ENCODE measurements at places on chromosomes 6 and 20. TPM values are rescaled to one million over a fixed set of nuclear protein-coding genes. Genes with fewer than 3 reads are reported as not detected.

Gene KIAA0408
- total RNA-seq: 5.0 TPM

Gene PRPH2
- 4.2 TPM for total RNA-seq

Gene VNN1
- 0.28 TPM for total RNA-seq

Gene OR2J3
- total RNA-seq: not detected

Gene RAD21L1
- total RNA-seq: not detected

Gene RIMS1
- 0.36 TPM for total RNA-seq

Gene ASIP
- total RNA-seq: 14.1 TPM

Gene FERMT1
- total RNA-seq: 10.4 TPM

Gene GDAP1L1
- total RNA-seq: 1.7 TPM

Gene B3GALT4
- total RNA-seq: 10.6 TPM

DNA sequence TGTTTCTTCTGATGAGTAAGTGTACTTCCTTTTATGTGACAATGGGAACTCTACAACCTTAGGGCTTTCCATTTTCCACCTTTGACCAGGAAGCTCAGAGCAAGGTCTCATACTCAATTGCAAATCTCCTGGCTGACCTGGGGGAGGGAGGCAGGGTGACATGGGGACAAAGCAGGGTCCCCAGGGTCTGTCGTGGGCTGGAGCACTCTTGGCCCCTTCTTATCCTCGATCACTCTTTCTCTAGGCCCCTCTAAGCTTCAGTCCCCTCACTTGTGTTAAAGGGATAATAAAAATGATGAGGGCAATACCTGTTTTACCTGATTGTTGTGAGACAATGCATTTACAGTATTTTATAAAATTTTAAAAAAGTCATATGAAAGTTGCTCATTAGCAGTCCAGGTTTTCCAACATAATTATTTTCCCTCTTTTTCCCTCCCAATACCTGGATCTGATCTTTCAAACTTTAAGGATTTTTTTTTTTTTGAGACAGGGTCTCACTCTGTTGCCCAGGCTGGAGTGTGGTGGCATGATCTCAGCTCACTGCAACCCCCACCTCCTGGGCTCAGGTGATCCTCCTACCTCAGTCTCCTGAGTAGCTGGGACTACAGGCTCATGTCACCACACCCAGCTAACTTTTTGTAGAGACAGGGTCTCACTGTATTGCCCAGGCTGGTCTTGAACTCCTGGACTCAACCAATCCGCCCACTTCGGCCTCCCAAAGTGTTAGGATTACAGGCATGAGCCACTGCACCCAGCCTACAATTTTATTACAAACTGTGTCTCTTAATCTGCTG, 8.4 kb upstream of the FAM83C start:
- DNase-seq: no peak

- DNase-seq: no peak
These were observed 118.8 kb downstream of the BMP5 start for GRCh38 chr6:55756531-55757031.

DNA sequence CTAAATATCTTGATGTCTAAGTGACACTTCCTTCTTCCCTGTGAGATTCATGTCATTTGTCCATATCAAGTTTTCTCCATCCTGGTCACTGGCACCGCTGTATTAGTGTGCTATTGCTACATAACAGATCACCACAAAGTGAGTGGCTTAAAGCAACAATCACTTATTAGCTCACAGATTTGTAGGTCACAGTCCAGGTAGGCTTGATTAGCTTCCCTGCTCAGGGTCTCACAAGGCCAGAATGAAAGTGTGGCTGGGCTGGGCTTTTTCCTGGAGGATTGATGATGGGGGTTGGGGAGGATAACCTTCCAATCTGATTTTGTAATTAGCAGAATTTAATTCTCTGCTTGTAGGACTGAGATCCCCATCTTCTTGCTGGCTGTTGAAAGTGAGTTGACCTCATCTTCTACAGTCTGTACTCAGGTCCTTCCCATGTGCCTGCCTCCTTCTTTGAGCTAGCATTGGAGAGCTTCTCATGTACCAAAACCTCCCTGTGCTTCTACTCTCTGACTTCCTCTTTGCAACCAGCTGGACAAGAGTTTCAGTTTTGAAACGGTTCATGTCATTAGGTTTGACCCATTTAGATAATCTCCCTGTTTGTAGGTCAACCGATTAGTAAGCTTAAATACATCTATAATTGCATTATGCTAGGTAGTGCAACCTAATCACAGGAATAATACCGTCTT, 152.4 kb upstream of the MAN1A1 start:
- no peak for DNase-seq

DNA sequence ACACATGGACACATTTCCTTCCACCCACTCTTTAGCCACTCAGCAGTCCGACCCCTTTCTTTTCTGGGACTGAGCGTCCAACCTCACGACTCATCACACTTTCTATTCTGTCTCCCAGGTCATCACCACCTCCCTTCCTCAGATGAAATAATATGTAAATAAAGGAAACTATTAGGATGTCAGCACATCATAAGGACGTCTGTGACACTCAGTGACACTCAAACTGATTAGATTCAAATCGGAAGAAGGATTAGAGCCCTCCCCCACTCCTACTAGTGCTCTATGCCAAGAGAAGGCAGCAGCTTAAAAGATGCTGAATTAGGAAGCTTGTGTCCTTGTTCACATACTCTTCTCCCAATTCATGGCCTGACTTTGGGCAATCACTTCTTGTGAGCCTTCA, 113.6 kb downstream of the TNFRSF21 start:
- no peak for DNase-seq

DNA sequence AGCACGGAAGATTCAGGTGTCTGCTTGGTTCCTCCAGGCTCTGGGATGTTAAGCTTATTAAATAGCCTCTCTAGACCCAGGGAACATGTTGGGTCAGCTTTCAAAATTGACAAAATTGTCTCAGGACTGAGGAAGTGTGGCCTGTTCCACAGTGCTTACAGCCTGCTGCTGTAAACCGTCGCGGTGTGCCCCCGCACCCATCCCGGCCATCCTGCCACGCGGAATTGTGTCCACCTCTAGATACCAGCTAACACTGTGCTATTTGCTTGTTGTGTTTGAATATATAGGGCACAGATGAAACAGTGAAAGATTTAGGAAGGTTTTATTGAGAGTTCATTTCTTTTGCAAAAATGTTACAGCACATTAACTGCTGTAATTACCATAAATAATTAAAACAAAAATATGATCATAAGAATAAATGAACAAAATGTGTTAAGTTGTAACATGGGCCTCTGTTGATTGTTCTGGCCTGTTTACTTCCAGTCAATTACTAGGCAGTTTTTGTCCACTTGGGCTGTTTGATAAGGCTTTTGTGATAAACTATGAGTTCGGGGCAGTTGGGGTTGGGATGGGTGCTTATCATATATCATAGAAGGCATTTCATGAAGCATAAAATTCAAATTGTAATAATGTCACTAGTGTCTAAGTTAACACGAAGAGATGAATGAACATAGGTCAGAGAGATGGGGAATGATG, 77.4 kb downstream of the ARID1B start:
- DNase-seq: no peak

DNA sequence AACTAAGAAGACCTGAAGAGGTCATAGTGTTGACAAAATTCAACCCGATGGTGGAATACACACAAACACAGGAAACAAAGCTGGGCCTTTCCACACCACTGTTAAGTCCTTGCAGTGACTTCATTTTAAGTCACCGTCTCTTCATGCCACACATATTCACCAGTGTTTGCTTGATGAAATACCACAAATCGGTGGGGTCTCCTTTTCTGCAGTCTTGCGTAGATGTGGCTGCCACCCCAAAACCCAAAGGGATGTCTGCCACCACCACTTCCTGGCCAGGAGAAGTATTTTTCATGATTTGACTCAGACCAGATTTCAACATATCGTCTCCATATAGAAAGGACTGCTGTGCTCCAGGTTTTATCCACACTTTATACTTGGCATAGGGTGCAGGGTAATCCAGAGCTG, 11.0 kb upstream of the COL10A1 start:
- no peak for DNase-seq

GRCh38 chr6:157885211-157885788, 62.3 kb downstream of the SNX9 start:
- DNase-seq: no peak

DNA sequence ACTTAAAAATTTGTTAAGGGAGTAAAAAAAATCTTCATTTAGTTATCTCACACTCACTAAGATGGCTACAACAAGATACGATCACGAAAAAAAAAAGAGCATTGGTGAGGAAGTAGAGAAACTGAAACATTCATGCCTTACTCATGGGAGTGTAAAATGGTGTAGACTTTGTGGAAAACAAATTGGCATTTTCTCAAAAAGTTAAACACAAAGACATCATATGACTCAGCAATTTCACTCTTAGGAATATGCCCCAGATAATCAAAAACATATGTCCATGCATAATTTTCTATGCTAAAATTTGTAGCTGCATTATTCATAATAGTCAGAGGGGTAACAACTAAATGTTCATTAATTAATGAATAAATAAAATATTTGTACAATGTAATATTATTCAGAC, 120.9 kb upstream of the IRAK1BP1 start:
- no peak for DNase-seq

DNA sequence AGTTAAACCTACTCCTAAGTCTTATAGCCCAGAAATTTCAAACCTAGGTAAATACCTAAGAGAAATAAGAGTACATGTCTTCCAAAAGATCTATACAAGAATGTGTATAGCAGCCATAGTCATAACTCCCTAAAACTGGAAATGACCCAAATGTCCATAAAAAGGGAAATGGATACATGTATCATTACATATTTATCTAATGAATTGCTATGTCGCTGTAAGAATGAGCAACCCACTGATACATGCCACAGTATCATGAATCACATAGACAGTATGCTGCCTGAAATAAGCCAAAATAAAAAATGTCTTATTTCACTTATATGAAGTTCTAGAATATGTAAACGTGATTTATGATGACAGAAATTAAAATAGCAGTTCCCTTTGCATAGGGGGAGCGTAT, 679.5 kb downstream of the MAFB start:
- no peak for DNase-seq

DNA sequence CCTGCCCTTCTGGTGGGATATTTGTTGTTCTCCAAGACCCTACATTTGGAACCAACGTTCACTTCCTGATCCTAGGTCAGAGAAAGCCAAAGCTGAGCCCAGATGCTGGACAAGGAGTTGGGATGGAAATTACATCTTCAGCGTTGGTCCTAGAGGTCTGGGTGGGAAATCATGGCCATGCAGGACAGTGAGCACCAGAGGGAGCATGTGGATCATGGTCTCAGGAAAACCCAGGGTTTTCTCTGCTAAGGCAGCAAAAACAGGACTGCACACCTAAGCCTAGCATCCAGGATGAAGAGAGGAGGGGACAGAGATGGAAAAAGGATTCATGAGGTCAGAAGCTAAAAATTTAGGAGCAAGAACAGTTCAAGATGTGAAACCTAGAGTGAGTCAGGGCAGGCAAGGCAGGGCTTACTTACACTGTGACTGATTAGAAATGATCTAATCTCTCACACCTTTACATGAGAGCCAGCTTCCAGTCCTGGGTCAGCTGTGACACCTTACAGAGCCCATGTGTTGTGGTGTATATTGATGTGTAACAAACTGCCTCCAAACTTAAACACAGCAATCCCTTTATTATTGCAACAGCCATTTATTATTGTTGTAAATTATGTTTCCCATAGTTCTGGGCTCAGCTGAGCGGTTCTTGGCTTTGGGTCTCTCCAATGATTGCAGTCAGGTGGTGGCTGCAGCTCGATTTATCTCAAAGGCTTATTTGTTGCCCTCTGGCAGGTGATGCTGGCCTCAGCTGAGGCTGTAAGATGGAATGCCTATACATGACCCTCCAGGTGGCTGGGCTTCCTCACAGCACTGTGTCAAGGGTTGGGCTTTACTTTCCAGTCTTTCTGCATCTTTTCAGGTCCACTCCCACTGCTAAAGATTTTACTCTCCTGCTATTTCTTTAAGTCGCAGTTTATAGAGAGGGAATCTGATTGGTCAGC, 6.5 kb downstream of the C20orf202 start:
- DNase-seq: no peak

- no peak for DNase-seq
These were observed 265.4 kb upstream of the SUPT3H start for GRCh38 chr6:45643126-45643525.

- no peak for DNase-seq
These were observed 13.2 kb downstream of the SERAC1 start for GRCh38 chr6:158154816-158155215.

GRCh38 chr6:4907602-4908001, 96.2 kb downstream of the RPP40 start:
- DNase-seq: no peak

DNA sequence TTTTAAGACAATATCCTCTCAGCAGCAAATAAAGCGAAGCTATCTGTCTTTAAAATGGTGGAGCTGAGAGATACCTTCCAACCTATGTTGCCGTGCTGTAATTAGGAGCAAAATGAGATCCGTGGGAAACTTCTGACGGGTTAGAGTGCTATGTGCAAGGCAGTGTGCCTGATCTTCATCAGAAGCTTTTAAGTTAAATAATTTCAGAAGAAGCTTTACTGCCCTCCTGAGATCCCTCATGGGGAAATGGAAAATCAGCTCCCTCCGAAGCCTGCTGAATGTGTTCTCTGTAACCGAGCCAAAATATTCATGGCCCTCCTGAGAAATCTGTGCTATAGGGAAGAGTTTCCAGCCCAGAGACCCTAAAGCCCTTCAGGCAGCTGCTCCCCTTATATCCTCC, 43.7 kb upstream of the TBC1D7 start:
- DNase-seq: no peak

DNA sequence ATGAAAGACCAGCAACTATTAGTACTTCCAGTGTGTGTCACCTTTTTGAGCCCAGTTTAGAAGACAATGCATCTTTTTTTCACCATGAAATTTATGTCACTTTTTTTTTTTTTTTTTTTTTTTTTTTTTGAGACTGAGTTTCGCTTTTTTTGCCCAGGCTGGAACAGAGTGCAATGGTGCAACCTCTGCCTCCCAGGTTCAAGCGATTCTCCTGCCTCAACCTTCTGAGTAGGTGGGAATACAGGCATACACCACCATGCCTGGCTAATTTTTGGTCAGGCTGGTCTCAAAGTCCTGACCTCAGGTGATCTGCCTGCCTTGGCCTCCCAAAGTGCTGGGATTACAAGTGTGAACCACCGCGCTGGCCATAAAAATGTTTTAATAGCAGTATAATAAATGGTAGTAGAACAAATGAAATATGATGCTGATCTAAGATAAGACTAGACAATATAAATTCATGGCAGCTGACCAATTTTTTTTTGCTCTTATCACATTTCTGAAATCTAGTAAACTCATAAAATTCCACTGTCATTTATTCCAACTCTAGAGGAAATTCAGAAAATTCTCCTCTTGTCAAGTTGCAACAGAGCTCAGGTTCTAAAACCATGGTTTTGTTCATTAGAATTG, 21.3 kb downstream of the NHSL1 start:
- no peak for DNase-seq

GRCh38 chr6:123804787-123805540, 1.3 kb downstream of the NKAIN2 start:
- DNase-seq: no peak

DNA sequence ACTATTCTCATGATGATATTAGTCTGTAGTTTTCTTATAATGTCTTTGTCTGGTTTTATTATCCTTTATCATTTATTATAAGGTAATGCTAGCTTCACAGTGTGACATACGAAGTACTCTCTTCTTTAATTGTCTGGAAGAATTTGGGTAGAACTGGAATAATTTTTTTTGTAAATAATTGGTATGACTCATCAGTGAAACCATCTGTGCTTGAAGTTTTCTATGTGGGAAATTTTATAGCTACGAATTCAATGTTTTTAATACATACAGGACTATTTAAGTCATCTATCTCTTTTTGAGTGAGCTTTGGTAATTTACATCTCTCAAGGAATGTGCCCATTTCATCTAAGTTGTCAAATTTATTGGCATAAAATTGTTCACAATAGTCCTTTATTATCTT, 86.3 kb downstream of the SOD2 start:
- no peak for DNase-seq

- DNase-seq: no peak
These were observed 62.3 kb downstream of the PAX1 start for GRCh38 chr20:21767739-21768223.

GRCh38 chr6:38636027-38636426, 3.7 kb downstream of the BTBD9 start:
- no peak for DNase-seq
